ENCODE measurements at places on chromosomes 12 and 14.

DNA sequence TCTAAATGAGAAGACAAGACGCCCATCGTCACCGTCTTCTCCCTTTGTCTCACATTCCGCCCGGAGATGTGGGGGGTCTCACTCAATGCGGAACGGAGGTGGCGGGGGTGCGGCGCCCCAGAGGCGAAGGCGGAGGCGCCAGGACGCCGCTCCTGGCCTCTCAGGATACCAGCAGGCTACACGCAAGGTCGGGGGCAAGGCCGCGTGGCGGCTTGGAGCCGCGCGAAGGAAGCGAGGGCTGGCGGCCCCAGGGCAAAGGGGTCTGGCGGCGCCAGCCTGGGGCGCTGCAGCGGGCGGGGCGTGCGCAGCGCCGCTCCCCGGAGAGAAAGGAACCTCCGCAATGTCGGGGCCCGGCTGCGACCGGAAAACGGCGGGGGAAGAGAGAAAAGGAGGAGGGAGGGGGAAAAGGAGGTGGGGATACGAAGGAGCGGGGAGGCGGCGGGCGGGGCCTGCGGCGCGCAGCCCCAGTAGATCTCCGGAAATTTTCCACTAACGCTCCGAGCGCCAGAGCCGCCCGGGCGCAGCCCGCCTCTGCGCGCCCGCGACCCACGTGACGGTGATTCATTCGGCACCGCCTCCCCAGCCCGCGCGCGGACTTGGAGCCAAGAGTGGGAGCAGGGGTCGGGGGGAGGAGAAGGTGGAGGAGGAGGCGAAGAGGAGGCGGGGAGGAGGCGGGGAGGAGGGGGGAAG lies 10.5 kb upstream of the SLC38A2 start:
- peak; percentile 98 for DNase-seq

- no peak for DNase-seq
Observed at GRCh38 chr12:42385326-42385841, 59.4 kb downstream of the PPHLN1 start.

GRCh38 chr12:58148405-58148804 lies 207.0 kb downstream of the ATP23 start:
- DNase-seq: no peak

DNA sequence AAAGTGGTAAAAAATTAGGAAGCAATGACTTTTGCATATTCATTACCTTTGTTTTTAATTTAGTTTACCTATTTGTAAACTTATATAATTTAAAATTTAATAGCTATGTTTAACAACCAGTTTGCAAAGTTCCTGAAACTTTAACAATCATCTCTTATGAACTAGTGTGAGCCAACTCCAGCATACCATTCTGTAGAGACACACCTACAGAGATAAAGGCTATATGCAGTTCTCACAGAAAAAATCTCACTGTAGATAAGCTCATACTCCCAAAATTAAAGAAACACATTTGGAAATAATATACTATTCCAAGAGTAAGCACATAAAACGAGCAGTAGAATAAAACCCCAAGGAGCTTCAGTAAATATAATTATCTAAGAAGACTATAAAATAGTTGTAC lies 77.5 kb downstream of the CDK17 start:
- DNase-seq: no peak

DNA sequence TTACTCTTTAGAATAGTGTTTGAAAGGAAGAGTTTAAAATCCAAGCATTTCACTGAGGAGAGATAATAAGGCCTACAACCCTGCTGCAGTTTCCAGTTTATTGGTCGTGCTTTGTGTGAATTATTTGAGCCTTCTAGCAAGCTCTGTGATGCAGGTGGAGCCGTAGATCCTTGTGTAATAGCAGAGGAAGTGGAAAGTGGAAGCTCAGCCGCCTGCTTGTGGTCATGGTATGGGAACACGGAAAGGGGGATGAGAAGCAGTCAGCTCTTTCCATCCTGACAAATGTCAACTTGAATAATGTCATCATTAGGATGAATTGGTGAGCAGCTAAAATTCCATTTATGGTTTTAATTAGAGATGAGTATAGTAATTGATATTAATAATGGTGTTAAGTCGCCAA lies 29.1 kb downstream of the SYNE2 start:
- no peak for DNase-seq

DNA sequence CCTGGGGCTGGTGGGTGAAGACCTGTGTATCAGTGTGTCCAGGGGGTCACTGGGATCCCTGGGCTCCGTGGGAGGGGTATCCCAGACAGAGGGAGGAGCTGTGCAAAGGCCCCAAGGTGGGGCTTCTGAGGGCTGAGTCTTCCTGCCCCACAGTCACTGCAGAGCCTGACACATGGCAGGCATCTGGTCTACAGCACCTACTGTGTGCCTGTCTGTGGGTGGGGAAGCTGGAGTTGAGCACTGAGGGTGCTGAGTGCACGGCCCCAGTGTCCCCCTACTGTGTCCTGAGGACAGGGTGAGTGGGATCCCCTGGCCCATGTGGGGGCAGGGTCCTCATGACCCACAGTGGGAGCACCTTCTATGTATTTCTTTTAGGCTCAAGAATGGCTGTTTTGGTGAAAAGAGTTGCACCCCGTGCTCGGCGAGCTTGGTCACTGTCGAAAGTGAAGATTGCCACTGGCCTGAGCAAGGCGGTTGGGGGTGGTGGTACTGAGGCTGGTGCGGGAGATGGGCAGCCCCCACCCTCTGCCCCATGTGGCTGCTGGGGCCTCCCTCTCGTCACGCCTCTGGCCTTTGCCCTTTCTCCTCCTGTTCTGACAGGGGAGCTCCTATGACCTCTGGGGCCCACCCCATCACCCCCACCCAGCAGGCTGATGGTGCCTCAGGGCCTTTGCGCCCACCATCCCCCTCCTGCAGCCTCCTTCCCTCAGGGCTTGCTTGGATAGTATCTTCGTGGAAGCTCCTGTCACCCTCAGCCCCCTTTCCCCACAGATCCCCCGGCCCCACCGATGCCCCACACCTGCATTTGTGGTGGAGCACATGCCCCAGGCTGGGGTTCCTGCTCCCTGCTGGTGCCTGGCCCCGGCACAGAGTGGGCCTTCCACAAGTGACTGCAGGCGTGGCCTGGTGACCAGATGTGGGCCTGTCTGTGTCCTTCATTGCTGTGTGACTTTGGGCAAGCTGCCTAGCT lies 55.8 kb downstream of the BEGAIN start:
- peak; percentile 56 for DNase-seq

- no peak for DNase-seq
Observed at GRCh38 chr14:36430169-36430568, 89.9 kb downstream of the NKX2-1 start.

- DNase-seq: no peak
Observed at GRCh38 chr12:79997096-79997791, 62.3 kb upstream of the PPP1R12A start.

GRCh38 chr14:100904307-100905087 lies 975 bp upstream of the RTL1 start:
- DNase-seq: peak; percentile 34

DNA sequence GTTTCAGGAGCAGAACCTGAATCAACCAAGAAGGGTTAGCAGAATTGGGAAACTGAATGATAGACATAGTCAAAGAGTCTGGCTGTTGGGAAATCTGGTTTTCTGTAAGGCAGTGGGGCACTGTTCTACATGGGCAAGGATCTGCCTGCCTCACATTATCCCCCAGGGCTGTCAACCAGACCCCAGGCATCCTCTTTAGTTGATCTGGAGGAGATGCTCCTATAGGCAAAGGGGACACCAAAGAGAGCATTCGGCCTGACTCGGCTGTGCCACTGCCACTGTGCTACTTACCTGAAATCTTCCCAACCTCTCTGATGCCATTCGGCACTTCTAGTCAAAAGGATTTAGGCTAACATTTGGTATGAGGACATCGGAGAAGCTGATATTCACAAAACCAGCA lies 4.1 kb downstream of the ISCU start:
- no peak for DNase-seq

DNA sequence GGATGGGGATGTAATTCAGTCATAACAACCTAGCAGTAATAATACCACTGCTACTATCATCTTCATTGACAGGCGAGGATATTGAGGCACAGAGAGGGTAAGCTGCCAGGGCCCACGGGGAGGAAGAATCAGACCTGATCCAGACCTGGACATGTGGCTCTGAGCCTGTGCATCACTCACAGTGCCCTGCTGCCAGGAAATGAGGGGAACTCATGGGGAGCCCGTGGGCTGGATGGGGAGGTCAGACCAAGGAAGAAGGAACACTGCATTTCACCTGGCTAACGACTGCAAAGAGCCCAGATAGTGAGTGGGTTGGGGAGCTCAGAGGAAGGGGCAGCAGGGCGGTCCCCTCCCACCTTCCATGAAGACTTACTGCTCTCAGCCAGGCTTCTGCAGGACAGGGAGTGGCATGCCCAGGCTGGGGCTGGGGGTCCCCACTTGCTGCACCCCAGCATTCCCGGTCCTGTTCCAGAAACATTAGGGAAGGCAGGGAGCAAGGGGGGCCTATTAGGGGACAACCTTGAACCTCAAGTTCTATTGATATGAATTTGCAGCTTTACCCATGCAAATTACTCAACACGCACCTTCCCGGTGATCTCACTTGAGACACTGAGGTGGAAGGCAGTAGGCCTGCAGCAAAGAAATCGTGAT lies 37.7 kb downstream of the CALM1 start:
- no peak for DNase-seq

GRCh38 chr14:37232907-37233481 lies 35.3 kb downstream of the MIPOL1 start:
- no peak for DNase-seq

- DNase-seq: no peak
Observed at GRCh38 chr12:124318278-124319020, 23.6 kb downstream of the RFLNA start.

GRCh38 chr14:98298481-98299244 lies 973.3 kb downstream of the BCL11B start:
- DNase-seq: no peak

DNA sequence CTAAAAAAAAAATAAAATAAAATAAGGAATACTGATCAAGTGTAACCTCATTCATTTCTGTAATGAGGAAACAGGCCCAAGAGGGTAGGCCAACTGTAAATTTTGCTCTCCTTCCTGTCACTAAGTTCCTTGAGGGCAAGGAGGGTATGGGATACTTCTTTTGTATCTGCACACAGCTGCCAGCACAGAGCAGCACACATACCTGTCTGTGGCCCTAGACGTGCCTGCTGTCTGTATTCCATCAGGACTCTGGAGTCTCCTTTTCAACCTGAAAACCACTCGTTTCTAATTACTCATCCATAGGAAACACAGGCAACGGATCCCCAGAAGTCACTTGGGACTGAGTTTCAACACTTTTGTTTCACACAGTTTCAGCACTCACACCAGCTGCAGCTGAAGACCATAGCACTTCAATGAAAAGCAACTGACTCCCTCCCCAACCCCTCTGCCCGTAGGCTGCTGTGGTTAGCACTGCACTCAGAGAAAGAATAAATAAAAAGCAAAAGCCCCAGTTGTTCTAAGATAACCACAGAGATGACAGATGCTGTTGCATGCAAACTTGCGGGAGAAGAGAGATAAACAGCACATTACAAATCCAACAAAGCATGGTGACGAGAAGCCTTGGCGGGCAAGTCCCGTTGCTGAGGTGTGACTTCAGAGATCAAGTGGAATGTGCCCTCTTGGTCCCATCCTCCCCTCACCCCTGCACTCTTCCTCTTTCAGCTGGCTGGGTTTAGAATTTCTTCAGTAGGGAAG lies 24.9 kb downstream of the CRACR2A start:
- peak; percentile 87 for DNase-seq

GRCh38 chr12:46207644-46208043 lies 61.2 kb downstream of the SLC38A1 start:
- no peak for DNase-seq

DNA sequence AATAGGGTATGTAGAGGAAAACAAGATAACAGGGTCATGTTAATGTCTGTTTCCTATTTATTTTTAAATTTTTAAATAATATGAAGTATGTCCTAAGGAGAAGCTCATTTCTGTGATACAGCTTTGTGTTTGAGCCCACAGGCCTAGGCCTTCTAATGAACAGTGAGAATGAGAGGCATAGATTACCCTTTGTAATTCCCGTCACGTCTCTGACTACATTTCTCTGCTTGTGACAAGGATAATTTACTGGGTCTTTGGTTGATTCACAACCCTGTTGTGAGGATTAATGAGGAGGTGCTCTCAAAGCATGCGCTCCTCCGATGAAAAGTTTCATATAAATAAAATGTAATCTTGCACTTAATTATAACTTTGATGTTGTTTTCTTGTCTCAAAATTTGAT lies 56.1 kb downstream of the SYT10 start:
- DNase-seq: no peak

DNA sequence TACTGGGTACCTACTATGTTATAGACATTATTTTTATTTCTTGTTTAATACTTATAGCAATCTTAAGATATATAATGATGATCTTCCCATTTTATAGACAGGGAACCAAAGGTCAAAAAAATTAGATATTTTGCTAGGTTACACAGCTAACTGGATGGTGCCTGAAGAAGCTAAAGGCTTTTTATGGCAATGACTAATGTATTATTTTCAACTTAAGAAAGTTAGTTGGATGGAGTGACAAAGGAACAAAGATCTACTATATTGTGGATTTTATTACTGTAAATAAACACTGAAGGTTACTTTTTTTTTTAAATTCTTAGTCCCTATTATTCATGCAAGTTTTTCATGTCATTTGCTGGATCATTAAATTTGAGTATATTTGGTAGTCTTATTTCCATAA lies 227.9 kb downstream of the GPHN start:
- no peak for DNase-seq

DNA sequence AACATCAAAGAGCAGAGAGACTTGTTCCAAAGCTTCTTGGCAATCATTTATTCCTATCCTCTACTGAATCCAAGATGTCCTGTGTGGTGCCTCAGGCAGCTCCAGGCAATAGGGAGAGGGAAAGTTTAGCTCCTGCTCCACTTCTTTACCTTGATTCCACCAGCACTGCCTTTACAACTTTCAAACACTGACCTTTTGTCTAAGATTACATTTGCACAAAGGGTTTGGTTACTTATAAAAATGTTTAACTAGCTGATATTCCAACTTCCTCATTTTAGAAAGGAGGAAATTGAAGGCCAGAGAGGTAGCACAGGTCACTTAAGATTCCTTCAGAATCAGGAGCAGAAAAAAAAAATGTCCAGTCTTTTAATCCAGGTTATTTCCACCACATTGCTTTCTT lies 192.7 kb downstream of the BTG1 start:
- DNase-seq: no peak

DNA sequence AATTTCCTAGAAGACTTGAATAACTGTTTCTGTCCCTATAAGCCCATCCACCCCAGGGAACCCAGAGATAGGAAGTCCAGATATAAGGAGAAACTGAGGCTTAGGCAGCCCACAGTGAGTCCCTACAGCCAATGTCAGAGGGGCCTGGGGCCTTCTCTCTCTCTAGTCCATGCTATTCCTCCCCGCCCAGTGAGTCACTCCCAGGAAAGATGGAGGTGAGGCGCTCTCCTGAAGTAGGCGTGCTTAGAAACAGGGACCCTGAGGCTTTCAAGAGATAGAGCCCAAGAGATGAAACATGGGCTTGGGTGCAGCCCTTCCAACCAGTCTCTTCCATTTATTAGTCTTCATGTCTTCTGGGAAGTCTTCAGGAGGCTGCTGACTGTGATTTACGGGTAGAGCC lies 2.3 kb upstream of the SMUG1 start:
- DNase-seq: no peak

- no peak for DNase-seq
Observed at GRCh38 chr12:39919790-39920189, 186.1 kb downstream of the SLC2A13 start.

Data from DND-41 (cell line).